ENCODE measurements at places on chromosomes 4 and X.
A peak's percentile ranks its signal among the peaks of the same experiment; 100 is the strongest.

GRCh38 chrX:153059191-153060094 lies 3.2 kb downstream of the PNMA3 start:
- DNase-seq, result no peak

- DNase-seq, result no peak
These were observed 41.8 kb downstream of the ACSL4 start for GRCh38 chrX:109691277-109691676.

- DNase-seq, result no peak
These were observed 141.7 kb upstream of the GUCY1A1 start for GRCh38 chr4:155524926-155525455.

DNA sequence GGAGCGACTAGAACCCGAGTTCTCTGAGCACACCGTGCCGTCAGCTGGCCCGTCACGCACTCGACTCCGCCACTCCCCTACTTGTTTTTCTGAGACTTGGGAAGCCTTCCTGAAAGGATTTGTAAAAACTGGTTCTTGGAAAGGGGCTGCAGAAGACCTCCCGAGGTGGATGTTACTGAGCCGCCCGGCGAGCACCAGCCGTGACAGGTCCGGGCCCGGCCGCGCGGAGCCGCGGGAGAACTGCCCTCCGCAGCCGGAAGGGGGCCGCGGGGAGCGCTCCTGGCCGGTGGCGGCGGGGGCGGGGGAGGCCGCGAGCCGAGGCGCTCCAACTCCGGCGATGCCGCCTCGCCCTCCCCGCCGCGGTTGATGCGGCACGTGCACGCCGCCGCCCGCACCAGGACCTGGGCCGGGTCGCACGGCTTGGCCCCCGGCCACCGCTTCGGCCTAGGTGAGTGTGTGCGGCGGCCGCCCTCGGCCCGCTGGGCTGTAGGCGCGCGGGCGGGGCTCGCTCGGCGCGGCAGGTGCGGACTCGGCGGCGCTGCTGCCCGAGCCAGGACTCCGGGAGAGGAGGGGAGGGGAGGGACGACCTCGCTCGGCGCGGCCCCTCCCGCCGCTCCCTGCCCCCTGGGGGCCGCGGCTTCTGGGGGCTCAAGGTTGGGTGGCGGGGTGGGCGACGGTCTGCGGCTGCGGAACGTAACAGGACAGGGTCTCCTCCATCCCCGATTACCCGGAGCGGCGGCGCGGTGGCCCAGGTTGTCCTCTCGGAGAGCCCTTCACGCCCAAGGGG lies 1.7 kb downstream of the SPRY1 start:
- DNase-seq, result peak; percentile 81

GRCh38 chr4:112153211-112153791 lies 8.0 kb downstream of the FAM241A start:
- no peak for DNase-seq

GRCh38 chrX:6852869-6853268 lies 294.6 kb upstream of the STS start:
- no peak for DNase-seq

DNA sequence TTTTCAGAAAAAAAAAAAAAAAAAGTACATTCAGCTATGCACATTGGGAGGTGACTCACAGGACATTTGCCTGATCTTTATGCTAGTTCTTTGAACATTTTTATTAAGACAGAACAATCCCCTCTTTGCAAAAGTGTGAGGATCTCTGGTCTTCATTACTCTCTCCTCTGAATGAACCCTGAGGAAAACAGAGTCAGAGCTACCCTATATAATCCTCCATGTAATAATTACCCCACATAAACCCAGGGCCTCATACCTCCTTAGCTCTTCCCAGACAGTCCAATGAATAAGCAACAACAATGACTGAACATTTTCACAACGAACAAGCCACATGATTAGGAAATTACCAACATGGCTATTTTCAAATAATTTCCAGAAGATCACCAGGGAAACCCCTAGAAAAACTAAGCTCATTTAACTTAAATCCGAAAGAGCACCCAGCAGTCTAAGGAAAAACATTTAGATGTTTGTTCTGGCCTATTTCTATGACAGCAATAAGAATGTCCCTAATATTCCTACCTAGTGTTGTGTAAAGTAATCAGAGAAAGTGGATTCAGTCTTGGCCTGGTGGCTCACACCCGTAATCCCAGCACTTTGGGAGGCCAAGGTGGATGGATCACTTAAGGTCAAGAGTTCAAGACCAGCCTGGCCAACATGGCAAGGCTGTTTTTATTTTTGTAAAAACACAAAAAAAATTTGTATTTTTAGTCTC lies 37.8 kb downstream of the TBC1D9 start:
- no peak for DNase-seq

All from ascending aorta (tissue), 2 donors.